GM10248 (cell line): ENCODE measurements at places on chromosomes 12 and 14.

- DNase-seq = no peak
Measured at GRCh38 chr12:128801879-128802391, 21.8 kb downstream of the SLC15A4 start.

GRCh38 chr12:97927977-97928376, 465.4 kb downstream of the RMST start:
- no peak for DNase-seq

DNA sequence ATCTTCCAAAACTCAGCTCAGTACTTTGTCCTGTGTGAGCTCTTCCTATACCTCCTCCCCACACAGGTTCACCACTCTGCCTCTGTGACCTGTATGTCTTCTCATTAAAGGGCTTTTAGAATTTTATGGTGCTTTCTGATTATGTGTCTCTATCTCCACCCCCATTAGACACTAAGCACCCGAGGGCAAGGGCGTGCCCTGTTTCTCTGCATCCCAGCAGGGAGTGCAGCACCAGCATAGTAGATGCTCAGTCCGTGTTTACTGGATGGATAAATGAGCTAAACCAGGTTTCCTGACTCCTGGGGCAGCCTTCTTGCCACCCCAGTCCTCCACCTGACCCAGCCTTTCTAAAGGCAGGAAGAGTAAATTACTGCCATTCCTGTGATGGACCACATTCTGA, 333.8 kb downstream of the CACNA1C start:
- no peak for DNase-seq

- no peak for DNase-seq
Measured at GRCh38 chr12:115508990-115509389, 768.5 kb downstream of the MED13L start.

- no peak for DNase-seq
Measured at GRCh38 chr14:92310776-92311375, 12.1 kb upstream of the SLC24A4 start.

GRCh38 chr14:101973356-101973755, 9.0 kb downstream of the DYNC1H1 start:
- no peak for DNase-seq

- no peak for DNase-seq
Measured at GRCh38 chr12:7373226-7373625, 69.4 kb downstream of the ACSM4 start.
